ENCODE measurements at places on chromosomes 2 and 18. TPM values are rescaled to one million over a fixed set of nuclear protein-coding genes. Genes with fewer than 3 reads are reported as not detected.

The ANKRD29 gene
- not detected for total RNA-seq

The RSAD2 gene
- total RNA-seq, result 4.2 TPM

The SLC5A7 gene
- total RNA-seq, result not detected

The CCDC178 gene
- total RNA-seq, result 1.2 TPM

The RNU2-63P gene
- 88.5 TPM for total RNA-seq

The STAMBP gene
- total RNA-seq, result 14.0 TPM

The MC5R gene
- not detected for total RNA-seq

The ANKRD36B gene
- 87.7 TPM for total RNA-seq

The KCNF1 gene
- not detected for total RNA-seq

The MATN3 gene
- 1.4 TPM for total RNA-seq

The RNASEH1 gene
- 42.6 TPM for total RNA-seq

The FLACC1 gene
- total RNA-seq, result under 0.01 TPM

The POLR1B gene
- total RNA-seq, result 27.8 TPM

The NOL4 gene
- total RNA-seq, result not detected

The C2orf80 gene
- not detected for total RNA-seq

The SERPINB5 gene
- total RNA-seq, result not detected

The HRH4 gene
- not detected for total RNA-seq

The RTP5 gene
- not detected for total RNA-seq

The PASK gene
- total RNA-seq, result 6.2 TPM

The ENOSF1 gene
- total RNA-seq, result 22.1 TPM

The CFAP210 gene
- total RNA-seq, result not detected

The ANKRD30BL gene
- not detected for total RNA-seq

The CYP27A1 gene
- total RNA-seq, result 18.2 TPM

The ZFAND2B gene
- total RNA-seq, result 21.6 TPM

The SMYD5 gene
- total RNA-seq, result 14.0 TPM

The IL37 gene
- total RNA-seq, result not detected

The TXNL4A gene
- 85.1 TPM for total RNA-seq

The CPLX4 gene
- not detected for total RNA-seq

The RPE gene
- 132 TPM for total RNA-seq

The RAPH1 gene
- total RNA-seq, result 14.6 TPM

Measured in epithelial cell of umbilical artery (primary cell).